Right renal pelvis (tissue), 4 donors: ENCODE measurements at places on chromosomes 6 and 20.

DNA sequence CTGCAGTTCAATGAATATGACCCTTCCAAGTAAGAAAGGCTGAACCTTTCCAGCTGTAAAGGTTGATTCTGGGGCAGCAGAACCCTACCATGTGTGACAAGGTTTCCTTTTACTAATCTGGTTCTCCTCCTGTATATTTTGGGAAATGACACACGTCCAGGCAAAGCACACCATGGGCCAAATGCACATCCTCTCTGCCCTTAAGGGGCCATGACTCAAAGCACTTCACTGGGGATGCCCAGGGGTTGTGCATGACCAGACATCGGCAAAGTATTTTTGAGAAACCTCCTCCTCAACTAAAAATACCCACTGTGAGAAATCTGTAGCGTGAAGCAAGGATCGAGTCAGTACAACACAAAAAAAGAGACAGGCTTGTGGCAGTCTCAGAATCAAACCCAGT, 174.7 kb downstream of the BACH2 start:
- DNase-seq, result no peak

GRCh38 chr6:3252369-3252768, 6.4 kb upstream of the PSMG4 start:
- no peak for DNase-seq

DNA sequence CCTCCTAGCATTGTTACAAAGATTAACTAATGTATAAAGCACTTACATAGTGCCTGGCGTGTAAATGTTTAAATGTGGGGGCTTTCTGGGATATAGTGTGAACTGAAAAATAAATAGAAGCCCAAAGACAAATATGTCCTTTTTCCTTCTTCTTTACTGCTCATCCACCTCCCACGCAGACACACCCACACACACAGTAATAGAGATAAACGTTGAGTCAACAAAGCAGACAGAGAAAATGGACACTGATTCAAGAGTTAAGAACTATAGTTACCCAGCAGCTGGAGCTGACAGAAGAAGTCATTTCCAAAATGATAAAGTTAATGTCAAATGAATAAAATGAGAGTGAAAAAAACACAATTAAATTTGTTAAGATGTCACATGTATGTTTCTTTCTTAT, 68.3 kb downstream of the FHL5 start:
- DNase-seq, result peak; percentile 7

- DNase-seq, result no peak
These were observed 28.1 kb upstream of the IBTK start for GRCh38 chr6:82275686-82276085.

DNA sequence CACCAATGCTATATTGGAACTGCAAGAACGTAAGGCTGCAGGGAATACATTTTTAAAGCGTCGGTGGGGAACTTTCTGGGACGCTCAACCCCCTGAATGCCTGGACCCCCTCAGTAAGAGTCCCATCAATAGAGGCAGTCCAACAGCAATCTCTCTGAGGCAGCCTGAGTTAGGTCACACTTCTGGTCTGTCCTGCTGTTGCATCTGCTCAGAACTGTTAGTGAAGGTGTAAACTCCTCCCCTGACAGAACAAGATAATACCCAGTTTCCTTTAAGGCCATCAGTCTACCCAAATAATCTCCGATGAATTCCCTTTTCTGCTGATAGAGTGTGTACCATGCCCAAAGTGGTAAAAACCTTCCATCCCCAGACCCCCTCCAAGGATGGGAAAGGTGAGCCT, 1.1 kb upstream of the RNGTT start:
- DNase-seq, result no peak

GRCh38 chr6:137787016-137787415, 80.0 kb upstream of the TNFAIP3 start:
- DNase-seq, result no peak

DNA sequence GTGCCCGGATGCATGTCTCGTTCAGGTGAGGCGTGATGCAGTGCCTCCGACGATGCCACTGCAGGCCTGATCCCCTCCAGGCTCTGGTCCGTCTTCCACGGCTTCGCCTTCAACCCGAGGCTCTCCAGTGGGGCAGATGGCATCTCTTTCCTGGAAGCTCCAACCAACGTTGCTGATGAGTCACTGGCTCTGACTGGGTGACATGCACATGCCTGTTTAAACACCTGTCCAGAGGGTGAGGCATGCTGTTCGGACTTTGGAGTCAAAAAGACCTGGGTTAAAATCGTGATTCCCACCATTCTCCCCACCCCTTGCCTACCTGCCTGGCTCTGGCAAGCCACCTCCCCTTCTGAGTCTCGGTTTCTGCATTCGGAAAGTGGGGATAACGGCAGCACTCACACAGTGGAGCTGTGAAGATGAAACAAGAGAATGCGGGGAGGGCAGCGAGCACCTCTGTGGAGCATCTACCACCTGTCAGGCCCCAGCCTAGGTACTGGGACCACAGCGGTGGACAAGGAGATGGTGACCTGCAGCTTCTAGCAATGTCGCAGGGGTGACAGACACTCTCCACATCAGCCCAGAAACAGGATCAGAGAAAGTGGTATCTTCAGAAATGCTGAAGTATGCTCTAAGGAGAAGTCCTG, 8.5 kb upstream of the EDN3 start:
- DNase-seq, result no peak

DNA sequence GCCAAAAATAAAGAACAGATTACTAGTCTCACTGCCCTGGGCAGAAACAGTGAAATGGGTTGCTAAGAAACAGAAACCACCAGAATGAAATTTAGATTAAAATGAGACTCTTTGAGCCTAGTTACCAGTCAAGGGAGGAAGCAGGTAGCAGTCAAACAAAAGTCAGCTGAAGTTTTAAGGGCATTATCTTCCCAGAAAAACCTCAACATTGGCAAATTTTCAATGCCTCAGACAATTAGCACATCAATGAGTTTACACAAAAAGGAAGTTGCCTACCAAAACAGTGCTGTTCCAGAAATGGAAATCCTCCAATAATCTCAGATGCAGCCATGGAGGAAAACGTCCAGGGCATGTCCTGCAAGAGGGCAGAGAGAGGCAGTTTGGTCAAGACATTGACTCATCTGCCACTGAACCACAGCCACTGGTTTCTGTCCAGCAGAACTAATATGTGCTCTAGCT, 399.7 kb upstream of the ADGRB3 start:
- no peak for DNase-seq
